Naive thymus-derived CD4-positive, alpha-beta T cell (primary cell): ENCODE measurements at places on chromosomes 1 and 21. TPM values are rescaled to one million over a fixed set of nuclear protein-coding genes. Genes with fewer than 3 reads are reported as not detected.

The SLC5A9 gene
- not detected for total RNA-seq

The DNASE2B gene
- total RNA-seq, result not detected in 2 replicates

The ATP1A4 gene
- total RNA-seq, result not detected

The ERG gene
- not detected for total RNA-seq

The KCNE1 gene
- total RNA-seq, result 0.74 TPM

The FCRL2 gene
- not detected in 2 replicates for total RNA-seq

The C1orf226 gene
- not detected for total RNA-seq

The SASS6 gene
- total RNA-seq, result 5.6 TPM

The DRAXIN gene
- total RNA-seq, result 1.6 TPM

The FAM78B gene
- not detected for total RNA-seq

The DFFB gene
- total RNA-seq, result 24.4 TPM

The LAPTM5 gene
- total RNA-seq, result 575 TPM

The NPR1 gene
- total RNA-seq, result not detected

The CTH gene
- 4.7 and 6.7 TPM in 2 replicates for total RNA-seq

The MORN1 gene
- 9.2 TPM for total RNA-seq

The RBP7 gene
- total RNA-seq, result not detected

The SAMD13 gene
- total RNA-seq, result 0.27 TPM

The SLC30A10 gene
- not detected for total RNA-seq

The MMEL1 gene
- total RNA-seq, result 3.7 TPM

The TNFRSF1B gene
- 38.6 TPM for total RNA-seq

The ANKRD65 gene
- not detected for total RNA-seq

The USH2A gene
- total RNA-seq, result not detected
